ENCODE measurements at places on chromosomes 3 and 15.

- no peak for DNase-seq
These were observed 512.7 kb upstream of the CDIN1 start for GRCh38 chr15:36066757-36067156.

DNA sequence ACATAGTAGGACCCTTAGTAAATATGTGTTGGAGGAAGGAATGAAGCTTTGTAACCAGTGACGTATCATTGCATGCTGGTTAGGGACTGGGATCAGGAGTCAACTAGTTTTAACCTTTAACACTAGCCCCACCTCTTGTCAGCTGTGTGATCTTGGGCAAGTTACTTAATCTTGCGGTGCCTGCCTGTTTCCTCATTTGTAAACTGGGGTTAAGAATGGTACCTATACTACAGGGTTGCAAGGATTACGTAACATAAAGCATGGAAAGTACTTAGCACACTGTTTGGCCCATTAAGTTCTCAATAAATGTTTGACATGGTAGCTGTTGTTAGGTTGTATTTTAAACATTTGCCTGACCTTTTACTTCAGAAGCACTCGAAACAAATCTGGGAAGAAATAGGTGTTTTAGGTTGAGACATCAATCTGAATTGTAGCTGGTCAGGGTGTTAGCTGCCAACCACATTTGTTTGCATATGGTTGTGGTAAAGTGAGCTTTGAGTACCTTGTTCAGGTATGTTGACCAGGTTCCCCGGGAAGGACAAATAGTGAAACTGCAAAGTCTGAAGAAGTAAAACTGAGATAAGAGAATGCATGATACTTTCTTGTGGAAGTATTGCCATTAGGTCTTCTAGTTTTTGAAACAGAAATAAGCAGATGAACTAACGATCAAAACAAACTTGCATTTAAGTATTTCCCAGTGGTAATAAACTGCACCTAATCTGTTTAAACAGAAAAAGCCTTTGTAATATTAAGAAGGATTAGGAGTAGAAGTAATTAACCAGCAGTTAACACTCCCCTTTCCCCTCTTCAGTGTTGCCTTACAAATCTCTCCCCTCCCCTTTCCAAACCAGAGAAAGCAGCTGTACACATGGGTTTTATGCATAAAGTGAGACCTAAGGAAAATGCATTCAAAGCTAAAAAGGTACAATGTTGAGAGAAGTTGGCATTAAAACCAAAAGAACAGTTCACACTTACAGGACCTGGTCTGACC, 25.8 kb upstream of the SCAANT1 start:
- DNase-seq: no peak

- peak; percentile 17 for DNase-seq
These were observed 878 bp downstream of the SPPL2A start for GRCh38 chr15:50764461-50765194.

DNA sequence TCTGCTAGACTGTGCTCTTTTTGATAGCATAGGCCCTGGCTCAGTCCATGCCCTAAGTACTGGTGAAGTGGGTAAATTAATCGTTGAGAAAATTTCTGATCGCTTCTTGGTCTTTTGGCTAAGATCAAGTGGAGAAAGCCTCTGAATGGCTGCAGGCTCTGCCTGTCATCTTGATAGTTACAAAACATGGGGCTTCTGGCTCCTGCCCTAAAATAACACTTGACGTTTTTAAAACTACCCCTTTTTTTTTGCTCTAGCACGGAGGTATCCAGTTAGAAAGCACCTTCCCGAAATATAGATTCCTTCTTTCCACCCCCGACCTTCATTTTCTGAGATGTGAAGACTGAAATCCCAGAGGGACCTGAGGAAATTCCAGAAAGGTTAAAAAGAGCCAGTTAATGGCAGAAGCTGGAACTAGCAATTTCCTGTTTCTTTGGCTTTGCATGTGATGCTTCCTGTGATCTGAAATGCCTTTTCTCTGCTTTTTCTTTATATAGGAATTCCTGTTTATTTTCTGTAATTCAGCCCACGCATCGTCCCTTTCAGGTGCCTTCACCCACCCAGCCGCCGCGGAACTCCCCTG, 799 bp upstream of the C2CD4B start:
- no peak for DNase-seq

- no peak for DNase-seq
These were observed 153.5 kb upstream of the MEIS2 start for GRCh38 chr15:37253877-37254276.

DNA sequence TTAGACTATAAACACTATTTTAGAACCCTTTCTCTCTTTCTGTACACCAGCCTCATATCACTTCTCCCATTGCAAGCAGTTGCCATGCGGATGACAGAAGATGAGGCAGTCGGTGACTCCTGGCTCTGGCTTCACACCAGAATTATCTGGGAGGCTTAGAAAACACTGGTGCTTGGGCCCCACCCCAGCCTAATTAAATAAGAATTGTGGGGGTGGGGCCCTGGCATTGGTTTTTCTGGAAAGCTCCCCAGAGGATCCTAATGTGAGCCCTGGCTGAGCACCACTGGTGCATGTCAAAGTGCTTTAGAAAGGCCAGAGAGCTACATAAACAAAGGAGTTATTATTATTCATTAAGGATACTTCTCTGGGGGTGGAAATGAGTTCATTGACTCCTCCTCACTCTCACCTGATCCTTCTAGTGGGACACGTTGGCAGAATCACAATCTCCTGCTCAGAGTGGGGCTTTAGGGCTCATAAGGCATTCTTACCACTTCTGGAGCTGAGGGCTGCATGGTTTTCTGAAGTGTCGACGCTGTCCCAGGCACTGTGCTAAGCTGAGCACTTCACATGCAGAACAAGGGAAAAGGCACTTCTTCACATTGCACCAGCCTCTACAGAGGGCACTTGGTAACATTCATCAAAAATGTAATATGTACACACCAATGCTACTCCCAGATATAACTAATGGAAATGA, 188.5 kb upstream of the TLE3 start:
- DNase-seq: no peak

Measured in RKO (cell line).